ENCODE measurements at places on chromosomes 2 and 18.

GRCh38 chr18:9418047-9418690, 57.1 kb upstream of the RALBP1 start:
- no peak for DNase-seq
- no peak overlapping the region for H3K4me3 ChIP-seq
- no peaks in the 10 kb centered on the region for H3K27me3 ChIP-seq
- no peaks in the 10 kb centered on the region for H3K36me3 ChIP-seq

DNA sequence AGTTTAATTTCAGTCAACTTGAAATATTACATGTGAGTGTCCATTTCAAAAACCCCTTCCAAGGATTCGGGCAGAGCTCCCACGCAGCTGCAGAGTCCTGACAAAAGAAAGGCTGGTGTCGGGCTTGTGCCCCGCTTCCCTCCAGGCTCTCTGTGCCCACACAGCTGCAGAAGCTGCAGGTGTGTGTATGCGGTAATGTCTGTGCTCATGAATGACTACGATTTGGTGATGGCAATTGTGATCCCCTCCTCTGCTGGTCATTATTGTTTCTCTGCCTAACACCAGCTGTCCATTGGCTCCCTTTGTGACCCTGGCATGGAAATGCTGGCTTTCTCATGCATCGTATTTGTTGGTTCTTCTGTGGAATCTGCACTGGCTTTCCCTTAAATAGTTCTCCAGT, 224.8 kb downstream of the NUP35 start:
- no peak for DNase-seq
- no peak overlapping the region for H3K4me3 ChIP-seq
- H3K36me3 ChIP-seq: no peaks in the 10 kb centered on the region
- H3K4me1 ChIP-seq: no peaks in the 10 kb centered on the region
- H3K27ac ChIP-seq: no peak overlapping the region

DNA sequence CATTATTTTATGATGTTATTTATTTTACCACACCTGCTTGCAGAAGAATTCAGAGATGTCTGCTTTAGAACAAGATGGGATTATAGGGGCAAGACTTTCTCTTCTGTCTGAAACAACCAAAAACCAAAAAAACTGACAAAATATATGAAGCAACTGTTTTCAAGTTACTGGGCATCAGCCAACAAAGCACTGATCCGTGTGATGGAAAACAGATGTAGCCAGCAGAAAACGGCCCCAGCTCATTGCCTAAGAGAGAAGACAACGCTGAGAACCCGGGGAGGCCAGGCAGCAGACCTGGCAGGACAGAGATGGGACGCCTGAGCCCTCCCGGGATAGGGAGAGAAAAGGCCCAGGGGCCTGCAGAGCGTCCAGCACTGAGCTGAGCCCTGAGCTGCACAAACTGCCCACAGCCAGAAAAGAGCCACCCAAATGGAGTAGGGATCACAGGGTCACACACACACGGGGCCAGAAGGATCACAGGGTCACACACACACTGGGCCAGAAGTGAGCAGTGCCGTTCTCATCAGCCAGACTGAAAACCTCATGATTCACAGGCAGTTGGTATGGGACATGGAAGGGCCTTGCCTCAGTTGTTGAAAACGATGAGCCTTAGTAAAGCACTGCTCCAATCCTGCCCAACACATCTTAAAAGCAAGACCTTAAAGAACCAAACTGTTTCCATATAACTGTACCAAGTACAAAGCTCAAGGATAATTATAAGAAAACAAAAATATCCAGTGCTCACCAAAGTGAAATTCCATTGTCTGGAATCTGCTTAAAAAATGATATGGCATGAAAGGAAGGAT, 12.1 kb downstream of the PXDN start:
- no peaks in the 10 kb centered on the region for H3K27me3 ChIP-seq
- peaks cover 46% of the 10 kb centered on the region for H3K4me1 ChIP-seq
- H3K36me3 ChIP-seq: no peaks in the 10 kb centered on the region
- no peak overlapping the region for H3K4me3 ChIP-seq

DNA sequence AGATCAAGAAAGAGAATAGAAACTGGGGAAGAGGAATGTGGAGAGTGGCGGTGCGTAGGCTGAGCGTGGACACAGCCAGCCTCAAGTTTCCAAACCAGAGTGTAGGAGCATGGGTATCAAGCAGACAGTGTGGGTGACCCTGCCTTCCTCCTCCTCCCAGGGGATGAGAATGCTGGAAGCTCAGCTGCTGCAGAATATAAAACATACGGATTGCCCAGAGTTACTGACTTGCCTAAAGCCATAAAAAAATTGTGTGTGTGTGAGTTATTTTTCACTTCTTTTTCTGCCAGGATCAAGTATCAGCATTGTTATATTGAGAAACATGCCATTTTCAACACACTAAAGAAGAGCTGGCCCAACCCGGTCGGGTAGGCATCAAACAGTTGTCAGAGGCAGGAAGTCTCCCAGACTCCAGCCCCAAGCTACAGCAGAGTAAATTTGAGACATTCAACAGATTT, 333.3 kb upstream of the ACVR2A start:
- H3K4me3 ChIP-seq: no peak overlapping the region
- DNase-seq: no peak
- peak overlapping the region; percentile 5 for H3K27ac ChIP-seq
- no peaks in the 10 kb centered on the region for H3K36me3 ChIP-seq
- H3K4me1 ChIP-seq: peaks cover 14% of the 10 kb centered on the region

- no peak overlapping the region for H3K27ac ChIP-seq
- H3K4me3 ChIP-seq: no peak overlapping the region
- no peak for DNase-seq
Measured at GRCh38 chr2:70890469-70891065, 45.1 kb upstream of the ATP6V1B1 start.

GRCh38 chr18:7953095-7953958, 386.2 kb downstream of the PTPRM start:
- H3K36me3 ChIP-seq: no peaks in the 10 kb centered on the region
- H3K27ac ChIP-seq: no peak overlapping the region
- H3K4me3 ChIP-seq: no peak overlapping the region
- no peaks in the 10 kb centered on the region for H3K27me3 ChIP-seq

- H3K27ac ChIP-seq: peak overlapping the region; percentile 45
- no peak overlapping the region for H3K4me3 ChIP-seq
- H3K27me3 ChIP-seq: no peaks in the 10 kb centered on the region
Measured at GRCh38 chr2:215772003-215772402, 241.3 kb downstream of the MREG start.

DNA sequence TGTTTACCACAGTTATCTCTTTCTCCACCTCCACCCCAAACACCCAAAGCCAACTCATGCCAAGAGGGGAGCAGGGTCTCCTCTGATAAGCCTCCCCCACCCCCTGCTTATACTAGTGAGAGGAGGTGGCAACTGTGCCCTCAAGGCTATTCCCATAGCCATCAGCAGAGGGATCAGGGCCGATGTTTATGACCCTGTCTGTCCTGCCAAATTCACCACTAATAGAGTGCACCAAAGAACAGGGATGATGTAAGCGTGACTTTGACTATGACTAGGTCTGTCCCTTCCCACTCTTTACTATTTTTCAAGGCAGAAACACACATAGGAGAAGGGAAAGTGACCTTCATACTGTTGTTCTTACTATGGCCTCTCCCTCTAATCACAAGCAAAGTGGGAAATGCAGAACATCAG, 74.6 kb downstream of the CLHC1 start:
- DNase-seq: no peak
- H3K27me3 ChIP-seq: no peaks in the 10 kb centered on the region
- no peaks in the 10 kb centered on the region for H3K36me3 ChIP-seq
- peak overlapping the region; percentile 45 for H3K27ac ChIP-seq
- H3K4me3 ChIP-seq: no peak overlapping the region

- H3K4me1 ChIP-seq: peaks cover 19% of the 10 kb centered on the region
- no peak for DNase-seq
- no peak overlapping the region for H3K27ac ChIP-seq
- no peaks in the 10 kb centered on the region for H3K36me3 ChIP-seq
Measured at GRCh38 chr2:135745545-135745944, 3.9 kb downstream of the UBXN4 start.

GRCh38 chr2:1736045-1736444, 8.3 kb downstream of the PXDN start:
- H3K27me3 ChIP-seq: no peaks in the 10 kb centered on the region
- H3K4me1 ChIP-seq: peaks cover 42% of the 10 kb centered on the region
- no peaks in the 10 kb centered on the region for H3K36me3 ChIP-seq
- DNase-seq: no peak
- H3K27ac ChIP-seq: peak overlapping the region; percentile 93

- H3K4me3 ChIP-seq: no peak overlapping the region
- no peaks in the 10 kb centered on the region for H3K4me1 ChIP-seq
- no peak for DNase-seq
- no peak overlapping the region for H3K27ac ChIP-seq
- H3K27me3 ChIP-seq: no peaks in the 10 kb centered on the region
Measured at GRCh38 chr2:124187948-124188347, 162.9 kb downstream of the CNTNAP5 start.

- peak overlapping the region; percentile 31 for H3K4me3 ChIP-seq
- H3K36me3 ChIP-seq: no peaks in the 10 kb centered on the region
- H3K4me1 ChIP-seq: peaks cover 22% of the 10 kb centered on the region
- H3K27ac ChIP-seq: no peak overlapping the region
- DNase-seq: no peak
Measured at GRCh38 chr18:32770666-32771168, 2.1 kb downstream of the KLHL14 start.

- H3K27me3 ChIP-seq: no peaks in the 10 kb centered on the region
- H3K4me3 ChIP-seq: no peak overlapping the region
- no peak for DNase-seq
- H3K27ac ChIP-seq: no peak overlapping the region
- H3K4me1 ChIP-seq: no peaks in the 10 kb centered on the region
- no peaks in the 10 kb centered on the region for H3K36me3 ChIP-seq
Measured at GRCh38 chr2:25690058-25690457, 16.7 kb upstream of the DTNB start.

- peaks cover 29% of the 10 kb centered on the region for H3K4me1 ChIP-seq
- no peaks in the 10 kb centered on the region for H3K36me3 ChIP-seq
- peaks cover 40% of the 10 kb centered on the region for H3K27me3 ChIP-seq
- H3K27ac ChIP-seq: peak overlapping the region; percentile 81
- peak overlapping the region; percentile 59 for H3K4me3 ChIP-seq
Measured at GRCh38 chr2:85754313-85755095, 713 bp downstream of the ATOH8 start.

DNA sequence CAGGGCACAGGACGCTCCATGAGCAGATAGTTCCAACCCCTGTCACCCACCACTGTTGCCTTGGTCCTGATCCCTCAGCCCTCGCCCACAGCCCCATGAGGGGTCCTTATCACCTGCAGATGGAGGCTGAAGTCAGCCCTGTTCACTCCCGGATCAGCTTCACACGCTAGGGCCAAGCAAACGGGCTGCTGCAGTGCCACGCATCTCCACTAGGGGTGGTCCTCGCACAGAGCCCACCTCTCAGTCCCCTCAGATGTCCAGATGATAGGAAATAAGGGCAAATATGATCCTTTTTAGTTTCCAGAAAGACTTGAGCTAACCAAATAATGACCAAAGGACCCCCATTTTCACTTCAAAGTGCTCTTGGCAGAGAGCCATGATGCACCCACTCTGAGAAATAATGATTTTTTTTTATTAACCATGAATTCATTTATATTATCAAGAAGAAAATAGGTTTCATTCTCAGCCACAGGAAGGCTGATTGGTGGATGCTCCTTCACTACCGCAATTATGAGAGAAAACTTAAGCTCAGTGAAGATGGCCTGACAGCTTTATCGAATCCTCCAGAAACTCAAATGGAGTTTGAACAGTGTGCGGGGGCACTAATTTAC, 71.9 kb upstream of the KLHL29 start:
- DNase-seq: no peak
- H3K27me3 ChIP-seq: no peaks in the 10 kb centered on the region
- H3K4me1 ChIP-seq: no peaks in the 10 kb centered on the region
- no peak overlapping the region for H3K27ac ChIP-seq

DNA sequence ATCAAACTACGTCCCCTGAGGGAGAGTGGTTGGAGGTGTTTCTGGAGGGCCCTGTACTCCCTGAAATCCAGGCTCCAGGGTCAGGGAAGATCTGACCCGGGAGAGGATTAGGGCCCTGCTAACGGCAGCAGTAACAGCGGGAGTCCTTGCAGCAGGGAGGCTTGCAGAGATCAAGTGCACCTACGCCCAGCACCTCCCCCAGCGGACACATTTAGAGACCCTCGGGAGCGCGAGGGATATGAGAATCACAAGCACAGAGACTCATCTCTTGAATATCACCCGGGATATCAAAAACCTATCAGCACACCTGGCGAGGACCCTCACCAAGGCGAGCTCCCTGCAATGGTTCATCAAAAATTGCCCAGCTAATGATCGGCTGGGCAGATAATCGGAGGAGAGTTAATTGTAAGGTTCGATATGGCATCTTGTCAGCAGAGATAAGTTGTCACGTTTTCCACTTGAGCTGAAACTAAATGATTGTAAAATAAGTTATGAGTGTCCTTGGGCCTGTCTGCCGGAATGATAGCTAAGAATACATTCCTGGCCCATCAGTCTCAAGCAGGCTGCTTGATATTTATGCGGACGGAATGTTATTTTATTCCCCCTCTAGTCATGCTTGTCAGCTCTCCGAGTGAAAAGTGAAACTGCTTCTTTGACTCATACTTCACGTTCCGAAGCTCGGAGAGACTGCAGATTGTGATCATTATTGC, 209.8 kb downstream of the GBX2 start:
- no peak for DNase-seq
- H3K36me3 ChIP-seq: no peaks in the 10 kb centered on the region
- no peaks in the 10 kb centered on the region for H3K4me1 ChIP-seq

Data from transverse colon (tissue), 4 donors.